SJSA1 (cell line): ENCODE measurements at places on chromosomes 2 and 18.

GRCh38 chr2:240953426-240954410 is 44.7 kb upstream of the SNED1 start:
- no peak overlapping the region for H3K27ac ChIP-seq
- no peaks in the 10 kb centered on the region for H3K36me3 ChIP-seq
- H3K4me3 ChIP-seq = no peak overlapping the region
- no peak for DNase-seq
- H3K27me3 ChIP-seq = no peaks in the 10 kb centered on the region

GRCh38 chr18:25310045-25310444 is 41.9 kb downstream of the ZNF521 start:
- H3K27me3 ChIP-seq = no peaks in the 10 kb centered on the region
- DNase-seq = peak; percentile 22
- no peak overlapping the region for H3K4me3 ChIP-seq
- no peak overlapping the region for H3K27ac ChIP-seq
- no peaks in the 10 kb centered on the region for H3K36me3 ChIP-seq
- H3K4me1 ChIP-seq = no peaks in the 10 kb centered on the region

- H3K36me3 ChIP-seq = no peaks in the 10 kb centered on the region
- H3K4me1 ChIP-seq = no peaks in the 10 kb centered on the region
- no peak overlapping the region for H3K4me3 ChIP-seq
- no peak overlapping the region for H3K27ac ChIP-seq
- DNase-seq = no peak
- no peaks in the 10 kb centered on the region for H3K27me3 ChIP-seq
Measured at GRCh38 chr18:38690626-38691025, 1125.0 kb upstream of the CELF4 start.

- no peak overlapping the region for H3K27ac ChIP-seq
- no peak overlapping the region for H3K4me3 ChIP-seq
- no peaks in the 10 kb centered on the region for H3K27me3 ChIP-seq
- DNase-seq = no peak
- H3K4me1 ChIP-seq = peaks cover 8% of the 10 kb centered on the region
Measured at GRCh38 chr18:27728659-27729058, 448.3 kb downstream of the CDH2 start.

DNA sequence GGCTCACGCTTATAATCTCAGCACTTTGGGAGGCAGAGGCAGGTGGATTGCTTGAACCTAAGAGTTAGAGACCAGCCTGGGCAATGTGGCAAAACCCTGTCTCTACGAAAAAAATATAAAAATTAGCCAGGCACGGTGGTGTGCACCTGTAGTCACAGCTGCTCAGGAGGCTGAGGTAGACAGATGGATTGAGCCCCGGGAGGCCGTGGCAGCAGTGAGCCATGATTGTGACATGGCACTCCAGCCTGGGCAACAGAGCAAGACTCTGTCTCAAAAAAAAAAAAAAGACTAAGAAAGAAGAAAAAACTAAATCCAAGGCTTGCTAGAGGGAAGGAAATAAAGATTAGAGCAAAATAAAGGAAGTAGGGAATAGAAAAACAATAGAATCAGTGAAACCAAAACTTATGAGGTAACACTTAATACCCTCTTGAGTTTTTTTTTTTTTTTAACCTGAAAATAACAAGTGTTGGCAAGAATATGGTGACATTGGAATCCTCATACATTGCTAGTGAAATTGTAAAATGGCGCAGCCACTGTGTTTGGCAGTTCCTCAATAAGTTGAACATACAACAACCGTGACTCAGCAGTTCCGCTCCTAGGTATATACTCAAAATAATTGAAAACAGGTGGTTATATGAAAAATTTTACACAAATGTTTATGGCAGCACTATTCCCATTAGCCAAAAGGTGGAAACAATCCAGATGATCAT is 85.2 kb downstream of the EML4 start:
- no peaks in the 10 kb centered on the region for H3K27me3 ChIP-seq
- H3K27ac ChIP-seq = no peak overlapping the region
- no peak overlapping the region for H3K4me3 ChIP-seq
- no peaks in the 10 kb centered on the region for H3K4me1 ChIP-seq
- H3K36me3 ChIP-seq = peaks cover 23% of the 10 kb centered on the region
- DNase-seq = no peak

GRCh38 chr2:137924019-137924418 is 40.3 kb upstream of the HNMT start:
- no peak for DNase-seq
- H3K27ac ChIP-seq = no peak overlapping the region

GRCh38 chr2:176533505-176534193 is 264.4 kb downstream of the MTX2 start:
- no peak overlapping the region for H3K27ac ChIP-seq
- no peak overlapping the region for H3K4me3 ChIP-seq
- H3K4me1 ChIP-seq = no peaks in the 10 kb centered on the region
- H3K27me3 ChIP-seq = no peaks in the 10 kb centered on the region; the same call in 1 of the 2 replicates
- no peaks in the 10 kb centered on the region for H3K36me3 ChIP-seq
- no peak for DNase-seq

GRCh38 chr2:64487256-64488049 is 33.5 kb downstream of the LGALSL start:
- H3K27ac ChIP-seq = no peak overlapping the region
- H3K27me3 ChIP-seq = peaks cover 5% of the 10 kb centered on the region; the same call in 1 of the 2 replicates
- no peak overlapping the region for H3K4me3 ChIP-seq
- peak; percentile 5 for DNase-seq
- no peaks in the 10 kb centered on the region for H3K36me3 ChIP-seq

GRCh38 chr2:74186038-74186437 is 7.4 kb upstream of the MOB1A start:
- DNase-seq = peak; percentile 16
- no peaks in the 10 kb centered on the region for H3K36me3 ChIP-seq
- no peak overlapping the region for H3K4me3 ChIP-seq
- H3K4me1 ChIP-seq = no peaks in the 10 kb centered on the region
- H3K27ac ChIP-seq = no peak overlapping the region

GRCh38 chr2:139162456-139162855 is 382.3 kb upstream of the NXPH2 start:
- DNase-seq = no peak

- DNase-seq = no peak
- no peaks in the 10 kb centered on the region for H3K4me1 ChIP-seq
- H3K27ac ChIP-seq = no peak overlapping the region
- H3K4me3 ChIP-seq = no peak overlapping the region
- H3K36me3 ChIP-seq = no peaks in the 10 kb centered on the region
Measured at GRCh38 chr2:175662335-175662734, 339.7 kb downstream of the LNPK start.

DNA sequence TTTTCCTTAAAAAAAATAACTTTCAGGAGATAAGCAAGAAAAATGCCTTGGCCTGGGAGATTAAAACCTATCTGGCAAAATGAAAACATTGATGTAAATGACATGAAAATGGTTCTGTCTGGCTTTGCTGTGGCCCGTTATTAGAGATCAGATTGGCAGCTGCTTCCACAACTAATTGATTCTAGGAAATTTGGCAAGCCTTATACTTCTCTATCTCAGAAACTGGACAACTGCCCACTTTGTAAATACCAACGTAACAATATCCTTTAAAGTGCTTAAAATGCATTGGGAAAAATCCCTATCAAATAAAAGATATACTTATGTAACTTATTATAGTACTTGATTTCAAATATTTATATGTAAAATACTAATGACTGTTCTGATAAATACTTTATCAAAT is 14.2 kb upstream of the SKA1 start:
- DNase-seq = no peak
- H3K36me3 ChIP-seq = no peaks in the 10 kb centered on the region
- H3K27ac ChIP-seq = no peak overlapping the region
- H3K4me3 ChIP-seq = no peak overlapping the region
- peaks cover 15% of the 10 kb centered on the region for H3K27me3 ChIP-seq
- H3K4me1 ChIP-seq = no peaks in the 10 kb centered on the region

DNA sequence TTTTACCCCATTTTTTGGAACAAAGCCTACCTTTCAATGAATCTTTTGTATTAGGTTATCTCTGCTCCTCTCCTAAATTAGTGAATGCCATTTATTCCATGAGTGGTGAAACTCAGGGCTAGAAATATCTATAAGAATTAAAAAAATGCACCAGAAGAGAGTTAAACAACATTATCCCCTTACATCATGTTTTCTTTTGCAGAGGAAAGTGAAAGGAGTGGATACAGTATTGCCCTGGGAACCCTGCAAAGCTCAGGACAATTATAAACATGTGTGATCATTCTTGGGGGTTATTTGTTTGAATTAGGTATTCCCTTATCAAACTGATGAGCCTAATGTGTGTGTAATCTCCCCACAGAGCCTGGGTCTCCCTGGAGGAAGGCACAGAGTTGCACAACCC is 559.2 kb downstream of the RNF144A start:
- H3K36me3 ChIP-seq = no peaks in the 10 kb centered on the region
- H3K27ac ChIP-seq = no peak overlapping the region
- no peaks in the 10 kb centered on the region; the same call in 1 of the 2 replicates for H3K27me3 ChIP-seq
- no peak overlapping the region for H3K4me3 ChIP-seq
- DNase-seq = no peak
- H3K4me1 ChIP-seq = no peaks in the 10 kb centered on the region

DNA sequence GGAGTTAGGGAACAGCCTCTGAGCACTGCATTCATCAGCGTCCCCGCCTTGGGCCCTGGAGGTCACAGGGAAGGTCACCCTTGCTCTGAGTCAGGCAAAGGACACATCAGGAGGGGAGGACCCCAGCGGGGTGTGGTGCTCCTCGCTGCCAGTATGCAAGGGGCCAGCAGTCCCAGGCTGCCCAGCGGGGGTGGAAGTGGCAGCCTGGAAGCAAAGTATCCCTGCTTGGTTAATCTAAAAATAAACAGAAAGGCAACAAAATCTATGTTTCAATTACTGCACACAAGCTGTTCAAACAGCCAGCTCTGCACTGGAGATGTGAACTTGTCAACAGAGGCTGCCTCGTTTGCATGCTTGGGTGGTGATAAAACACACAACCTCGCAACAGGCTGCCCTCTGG is 164.1 kb downstream of the KLHL29 start:
- no peaks in the 10 kb centered on the region for H3K27me3 ChIP-seq
- DNase-seq = no peak
- no peak overlapping the region for H3K4me3 ChIP-seq

- no peaks in the 10 kb centered on the region for H3K36me3 ChIP-seq
- peaks cover 15% of the 10 kb centered on the region for H3K4me1 ChIP-seq
- H3K27me3 ChIP-seq = peaks cover 7% of the 10 kb centered on the region
Measured at GRCh38 chr2:209425471-209426071, 1.7 kb downstream of the MAP2 start.

GRCh38 chr18:44227501-44227900 is 453.2 kb upstream of the SETBP1 start:
- H3K27me3 ChIP-seq = no peaks in the 10 kb centered on the region
- no peak for DNase-seq
- H3K4me1 ChIP-seq = no peaks in the 10 kb centered on the region
- no peaks in the 10 kb centered on the region for H3K36me3 ChIP-seq
- H3K27ac ChIP-seq = no peak overlapping the region

DNA sequence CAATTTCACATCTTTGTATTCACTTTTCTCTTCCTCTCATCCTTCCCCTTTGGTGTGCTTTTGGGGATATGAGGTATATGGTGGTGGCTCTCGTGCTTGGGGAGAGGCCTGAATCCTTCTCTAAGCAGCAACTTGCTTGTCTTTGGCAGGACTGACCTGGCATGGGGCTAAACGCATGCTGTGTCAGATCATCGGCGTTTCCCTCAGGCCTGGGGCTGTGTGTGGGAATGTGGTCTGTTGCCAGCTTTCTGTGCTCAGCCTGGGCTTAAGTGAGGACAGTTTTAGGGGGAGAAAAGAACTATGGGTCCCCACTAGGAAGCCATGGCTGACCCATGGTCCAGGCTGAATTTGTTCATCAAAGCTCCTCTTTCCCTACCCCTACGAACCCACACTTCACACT is 60.7 kb downstream of the TET3 start:
- DNase-seq = no peak
- H3K4me1 ChIP-seq = no peaks in the 10 kb centered on the region
- H3K27ac ChIP-seq = no peak overlapping the region
- no peak overlapping the region for H3K4me3 ChIP-seq

- no peak overlapping the region for H3K27ac ChIP-seq
- no peaks in the 10 kb centered on the region for H3K27me3 ChIP-seq
- no peaks in the 10 kb centered on the region for H3K36me3 ChIP-seq
- no peaks in the 10 kb centered on the region for H3K4me1 ChIP-seq
- DNase-seq = no peak
Measured at GRCh38 chr2:201523506-201523905, 72.0 kb downstream of the STRADB start.

DNA sequence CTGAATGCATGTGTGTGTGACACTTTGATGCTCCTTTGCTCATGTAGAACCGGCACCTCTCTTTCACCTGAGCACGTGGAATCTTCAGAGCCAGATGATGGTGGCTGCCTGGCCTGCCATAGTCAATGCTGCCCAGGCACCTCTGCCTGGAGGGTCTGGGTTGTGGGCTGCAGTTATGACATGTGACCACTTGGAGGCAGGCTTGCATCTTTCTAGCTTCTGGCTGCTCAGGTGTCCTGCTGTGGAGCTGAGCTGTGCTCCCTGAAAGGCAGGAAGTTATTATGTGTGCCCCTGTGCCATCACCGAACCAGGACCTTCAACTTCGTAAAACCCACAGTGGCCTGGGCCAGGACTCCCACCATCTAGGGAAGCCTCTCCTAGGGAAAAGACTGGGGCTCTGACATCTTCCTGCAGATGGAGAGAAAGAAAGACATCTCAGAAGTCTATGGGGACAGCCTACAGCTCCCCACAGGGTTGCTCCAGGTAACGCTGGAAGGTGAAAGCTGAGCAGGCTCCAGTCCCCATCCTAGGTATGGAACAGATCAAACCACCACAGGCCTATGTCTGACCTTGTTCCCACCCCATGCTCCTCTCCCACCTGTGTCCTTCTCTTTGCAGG is 30.2 kb downstream of the PSD4 start:
- peaks cover 19% of the 10 kb centered on the region for H3K4me1 ChIP-seq
- no peaks in the 10 kb centered on the region for H3K36me3 ChIP-seq

GRCh38 chr2:197908156-197908555 is 103.8 kb downstream of the PLCL1 start:
- no peak overlapping the region for H3K27ac ChIP-seq
- H3K4me3 ChIP-seq = no peak overlapping the region
- no peaks in the 10 kb centered on the region for H3K36me3 ChIP-seq
- DNase-seq = no peak
- no peaks in the 10 kb centered on the region for H3K4me1 ChIP-seq
- H3K27me3 ChIP-seq = no peaks in the 10 kb centered on the region

- no peaks in the 10 kb centered on the region for H3K36me3 ChIP-seq
- no peaks in the 10 kb centered on the region for H3K4me1 ChIP-seq
- no peaks in the 10 kb centered on the region for H3K27me3 ChIP-seq
- no peak overlapping the region for H3K4me3 ChIP-seq
- no peak for DNase-seq
Measured at GRCh38 chr2:107461301-107461700, 365.4 kb upstream of the RGPD4 start.

- peak; percentile 67 for DNase-seq
- peak overlapping the region; percentile 85 for H3K27ac ChIP-seq
- H3K4me3 ChIP-seq = no peak overlapping the region
- H3K4me1 ChIP-seq = peaks cover 79% of the 10 kb centered on the region
Measured at GRCh38 chr2:160210599-160211138, 10.6 kb upstream of the ITGB6 start.

GRCh38 chr2:180676520-180677025 is 303.8 kb upstream of the UBE2E3 start:
- H3K27ac ChIP-seq = no peak overlapping the region
- H3K4me3 ChIP-seq = no peak overlapping the region
- no peak for DNase-seq
- H3K27me3 ChIP-seq = no peaks in the 10 kb centered on the region
- no peaks in the 10 kb centered on the region for H3K4me1 ChIP-seq
